Mesenchymal stem cell (in vitro differentiated cells and primary cell): ENCODE measurements at places on chromosomes 6 and 20.

GRCh38 chr6:13308332-13308731 lies 20.0 kb downstream of the TBC1D7 start:
- no peak for DNase-seq

GRCh38 chr20:31544600-31544999 lies 30.4 kb downstream of the HM13 start:
- DNase-seq: no peak

DNA sequence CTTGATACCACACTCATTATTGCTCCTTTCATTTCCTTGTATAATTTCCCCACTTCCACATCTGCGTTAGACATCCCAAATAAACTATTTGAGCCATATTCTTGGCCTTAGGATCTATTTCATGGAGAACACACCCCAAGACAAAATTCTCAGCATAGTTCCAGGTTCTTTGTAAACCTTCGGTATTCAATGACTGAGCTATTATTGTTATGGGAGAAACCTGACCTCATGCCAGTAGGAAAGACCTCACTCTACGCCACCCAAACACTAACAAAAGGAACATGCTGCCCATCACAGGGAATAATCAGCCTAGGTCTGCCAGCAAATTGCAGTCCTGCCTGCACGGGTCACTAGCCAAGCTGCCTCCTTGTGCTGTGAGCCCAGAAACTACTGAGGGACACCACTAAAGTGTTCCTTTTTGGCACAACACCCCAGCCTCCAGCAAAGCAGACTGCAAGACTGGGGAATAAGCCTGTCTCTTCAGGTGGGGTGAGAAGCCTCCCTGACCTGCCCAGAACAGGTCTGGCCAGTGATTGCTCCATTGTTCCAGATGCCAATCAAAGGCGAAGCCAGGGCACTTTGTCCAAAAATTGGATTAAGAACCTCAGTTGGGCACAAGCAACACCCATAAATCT lies 371.8 kb downstream of the MAFB start:
- no peak for DNase-seq

DNA sequence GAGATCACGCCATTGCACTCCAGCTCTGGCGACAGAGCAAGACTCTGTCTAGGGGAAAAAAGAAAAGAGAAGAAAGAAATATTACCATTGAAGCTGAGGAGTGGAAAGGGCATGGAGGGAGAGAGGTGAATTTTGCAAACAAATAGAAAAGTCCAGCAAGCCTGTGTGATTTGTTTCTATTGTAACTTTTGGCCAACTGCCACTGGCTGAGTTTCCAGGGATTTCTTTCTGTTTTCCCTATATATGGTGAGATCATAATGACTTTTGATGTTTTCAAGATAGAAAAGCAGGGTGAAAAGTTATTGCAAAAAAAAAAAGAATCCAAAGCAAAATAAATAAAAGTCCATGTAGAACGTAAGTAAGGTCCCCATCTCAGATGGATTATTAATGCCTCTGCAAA lies 184.2 kb upstream of the RALGAPA2 start:
- no peak for DNase-seq

- DNase-seq: peak; percentile 50
Observed at GRCh38 chr6:77124604-77125003, 338.7 kb downstream of the HTR1B start.

DNA sequence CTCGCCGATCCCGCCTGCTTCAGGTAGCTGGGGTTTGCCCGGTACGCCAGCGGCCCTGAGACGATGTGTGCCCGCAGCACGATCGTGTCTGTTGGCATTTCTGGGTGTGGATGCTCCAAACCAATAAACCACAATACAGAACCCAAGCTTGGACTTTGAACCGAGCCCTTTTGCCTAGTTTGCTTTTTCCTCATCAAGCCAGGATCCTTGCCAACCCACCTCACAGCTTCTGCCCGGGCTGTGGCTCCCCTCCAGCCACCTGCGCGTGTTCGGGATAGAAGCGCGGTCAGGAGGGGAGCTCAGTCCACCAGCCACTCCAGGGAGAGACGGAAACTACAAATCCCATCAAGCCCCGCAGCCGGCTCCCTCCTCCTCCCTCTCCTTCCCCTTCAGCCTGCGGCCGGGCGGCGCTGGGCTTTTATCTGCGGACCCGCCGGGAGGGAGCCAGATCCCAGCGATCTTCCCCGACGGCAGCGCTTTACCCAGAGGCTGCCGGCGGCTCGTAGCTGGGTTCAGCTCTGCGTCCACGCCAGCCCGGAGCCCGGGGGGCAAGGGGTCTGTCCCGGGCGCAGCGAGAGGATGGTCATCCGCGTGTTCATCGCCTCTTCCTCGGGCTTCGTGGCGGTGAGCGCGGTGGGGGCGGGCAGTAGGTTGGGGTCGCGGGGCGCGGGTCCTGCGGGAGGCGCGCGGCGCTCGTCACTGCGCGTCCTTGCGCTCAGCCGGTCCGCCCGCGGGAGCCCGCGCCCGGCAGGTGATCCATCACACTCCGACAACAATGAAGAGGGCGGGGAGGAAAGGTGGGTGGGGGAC lies at the start of gene SH3BGRL2:
SH3BGRL2 (plus strand) TSS at position 447 of the 810 bp plus-strand sequence; CDS start at position 580, 133 bp downstream.
- DNase-seq: peak; percentile 76

GRCh38 chr6:152305672-152306071 lies 331.5 kb downstream of the SYNE1 start:
- peak; percentile 11 for DNase-seq

- DNase-seq: peak; percentile 33
Observed at GRCh38 chr6:123965894-123966293, 162.2 kb downstream of the NKAIN2 start.

DNA sequence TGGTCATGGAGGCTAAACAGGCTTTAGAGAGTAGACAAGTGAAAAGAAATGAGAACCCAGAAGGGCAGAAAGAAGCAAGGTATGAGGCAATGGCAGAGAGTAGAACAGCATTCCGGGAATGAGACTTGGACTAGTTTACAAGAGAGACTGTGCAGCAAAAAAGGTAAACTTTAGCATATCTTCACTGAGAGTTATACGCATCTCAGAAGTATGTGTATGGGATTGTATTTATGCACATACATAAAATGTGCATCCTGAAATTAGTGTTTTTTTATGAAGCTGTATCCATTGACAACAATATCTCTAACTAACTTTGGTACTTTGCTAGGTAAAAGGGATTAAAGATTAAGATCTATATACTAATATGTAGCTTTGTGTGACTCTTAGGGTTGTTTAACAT lies 753.6 kb downstream of the BCKDHB start:
- DNase-seq: no peak

DNA sequence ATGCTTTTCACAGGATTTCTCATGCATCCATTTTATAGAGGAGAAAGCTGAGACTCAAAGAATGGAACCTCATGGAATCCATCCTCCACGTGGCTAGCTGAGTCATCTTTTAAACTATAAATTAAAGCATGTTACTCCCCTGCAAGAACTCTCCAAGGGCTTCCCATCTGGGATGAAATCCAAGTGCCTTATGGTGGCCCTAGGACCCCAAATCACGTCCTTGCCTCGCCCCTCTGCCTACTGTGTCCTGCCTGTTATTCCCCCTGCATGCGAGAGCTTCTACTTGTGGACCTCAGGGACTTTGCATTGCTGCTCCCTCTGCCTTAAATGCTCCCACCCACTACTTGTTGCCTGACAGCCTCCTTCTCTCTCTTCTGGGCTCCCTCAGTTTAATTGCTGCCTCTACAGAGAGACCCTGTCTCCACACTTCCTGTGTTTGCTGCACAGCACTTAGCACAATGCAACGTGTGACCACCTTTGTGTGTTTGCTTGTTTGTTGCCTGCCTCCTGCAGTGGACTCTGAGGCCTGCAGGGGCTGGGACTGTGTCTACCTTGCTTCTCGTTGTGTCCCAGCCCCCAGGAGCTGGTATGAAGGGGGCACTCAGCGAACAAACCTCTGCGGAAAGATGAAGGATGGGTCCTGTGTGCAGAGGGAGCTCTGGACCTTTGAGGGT lies 39.4 kb downstream of the TOX2 start:
- DNase-seq: peak; percentile 63

GRCh38 chr20:58327211-58327610 lies 17.7 kb downstream of the RAB22A start:
- peak; percentile 30 for DNase-seq

DNA sequence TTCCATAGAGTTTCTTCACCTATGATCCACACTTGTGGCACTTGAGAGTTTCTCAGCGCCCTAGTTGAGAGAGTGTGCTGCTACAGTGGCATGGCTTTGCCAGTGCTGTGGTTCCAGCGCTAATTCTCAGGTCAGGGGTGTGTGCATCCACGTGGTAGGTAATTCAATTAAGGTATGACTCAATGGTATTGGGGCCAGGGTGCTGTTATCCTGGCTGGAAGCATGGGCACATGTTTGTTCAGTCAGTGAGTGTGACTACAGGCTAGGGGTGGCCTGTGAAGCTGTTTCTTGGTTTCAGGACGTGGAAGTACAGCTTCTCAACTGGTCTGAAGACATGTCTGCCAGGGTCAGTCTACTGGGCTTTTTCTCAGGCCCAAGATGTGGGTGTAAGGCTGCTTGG lies 3.0 kb upstream of the SEMG2 start:
- DNase-seq: no peak

DNA sequence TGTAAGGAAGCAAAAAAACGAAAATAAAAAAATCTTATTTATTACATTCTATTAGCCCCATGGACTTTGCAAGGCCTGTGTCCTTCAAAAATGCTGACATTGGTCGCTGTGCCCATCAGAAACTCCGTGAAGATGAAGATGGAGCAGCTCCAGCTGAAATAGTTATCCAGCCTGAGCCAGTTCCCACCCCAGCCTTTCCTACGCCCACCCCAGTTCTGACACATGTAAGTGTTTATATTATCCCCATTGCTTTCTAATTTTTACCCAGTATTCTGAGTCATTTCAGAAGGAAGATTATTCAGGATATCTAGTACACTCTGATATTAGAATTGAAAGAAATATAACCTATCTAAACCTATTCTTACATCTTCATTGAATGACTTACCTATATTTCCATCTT lies 217.7 kb downstream of the ARHGAP18 start:
- DNase-seq: no peak

- no peak for DNase-seq
Observed at GRCh38 chr20:44866703-44867335, 18.7 kb upstream of the YWHAB start.

- peak; percentile 74 for DNase-seq
Observed at GRCh38 chr6:40587240-40588069, at the start of gene LRFN2. LRFN2 (minus strand) TSS chr6:40587364.

DNA sequence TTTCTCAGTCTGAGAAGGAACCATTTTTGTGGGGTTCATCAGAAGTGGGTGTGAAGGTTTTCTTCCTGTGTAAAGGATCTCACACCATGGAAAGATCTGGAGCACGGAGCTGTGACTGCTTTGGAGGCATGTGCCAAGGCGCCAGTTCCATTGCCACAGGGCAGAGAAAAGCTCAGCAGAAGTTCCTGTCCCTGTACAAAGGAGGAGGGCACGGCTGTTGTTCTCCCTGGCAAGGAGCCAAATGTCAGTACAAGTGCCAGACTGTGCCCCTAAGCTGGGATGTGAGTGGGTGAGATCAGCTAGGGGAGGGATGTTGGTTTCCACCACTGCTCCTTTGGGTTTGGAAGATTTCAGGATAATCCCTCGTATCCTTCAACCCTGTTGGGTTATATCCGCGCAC lies 117.3 kb downstream of the CRYBG1 start:
- DNase-seq: no peak

DNA sequence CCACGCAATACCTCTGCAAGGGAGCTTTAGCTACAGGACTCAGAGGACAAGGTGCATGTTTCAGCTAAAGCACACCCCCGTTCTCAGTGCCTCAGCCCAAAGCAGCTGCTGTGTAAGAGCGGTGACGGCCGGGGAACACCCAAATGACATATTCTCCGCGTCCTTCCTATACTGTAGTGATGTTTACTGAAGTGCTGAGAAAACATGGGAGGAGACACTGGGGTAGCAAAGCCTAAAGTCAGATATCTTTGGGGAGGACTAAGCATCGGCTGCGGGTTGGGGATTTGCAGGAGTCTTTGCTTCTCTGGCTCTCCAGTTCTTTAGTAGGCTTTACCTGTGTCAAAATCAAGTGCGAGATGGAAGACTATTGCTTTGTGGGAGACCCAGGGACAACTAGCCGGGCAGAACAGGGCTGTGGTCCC lies 1.7 kb downstream of the SLC22A23 start:
- DNase-seq: no peak

- DNase-seq: peak; percentile 74
Observed at GRCh38 chr6:26576929-26577719, 19.6 kb upstream of the ABT1 start.

- DNase-seq: no peak
Observed at GRCh38 chr6:46821458-46821881, 28.3 kb downstream of the MEP1A start.

DNA sequence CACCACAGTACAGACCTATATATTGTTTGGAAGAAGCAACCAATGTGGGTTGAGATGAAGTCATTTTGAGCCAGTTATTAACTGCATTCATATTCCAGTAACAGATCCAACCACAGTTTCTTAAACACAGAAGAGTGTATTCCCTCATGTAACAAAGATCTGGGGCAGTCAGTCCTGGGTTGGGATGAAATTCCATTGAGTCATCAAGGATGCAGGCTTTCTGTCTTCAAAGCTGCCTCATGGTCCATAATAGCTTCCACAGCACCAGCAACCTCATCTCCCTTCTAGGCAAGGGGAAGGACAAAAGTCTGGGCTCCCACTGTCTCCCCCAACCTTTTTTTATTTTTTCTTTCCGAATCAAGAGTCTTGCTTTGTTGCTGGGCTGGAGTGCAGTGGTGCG lies 2.9 kb upstream of the SOD2 start:
- peak; percentile 47 for DNase-seq

DNA sequence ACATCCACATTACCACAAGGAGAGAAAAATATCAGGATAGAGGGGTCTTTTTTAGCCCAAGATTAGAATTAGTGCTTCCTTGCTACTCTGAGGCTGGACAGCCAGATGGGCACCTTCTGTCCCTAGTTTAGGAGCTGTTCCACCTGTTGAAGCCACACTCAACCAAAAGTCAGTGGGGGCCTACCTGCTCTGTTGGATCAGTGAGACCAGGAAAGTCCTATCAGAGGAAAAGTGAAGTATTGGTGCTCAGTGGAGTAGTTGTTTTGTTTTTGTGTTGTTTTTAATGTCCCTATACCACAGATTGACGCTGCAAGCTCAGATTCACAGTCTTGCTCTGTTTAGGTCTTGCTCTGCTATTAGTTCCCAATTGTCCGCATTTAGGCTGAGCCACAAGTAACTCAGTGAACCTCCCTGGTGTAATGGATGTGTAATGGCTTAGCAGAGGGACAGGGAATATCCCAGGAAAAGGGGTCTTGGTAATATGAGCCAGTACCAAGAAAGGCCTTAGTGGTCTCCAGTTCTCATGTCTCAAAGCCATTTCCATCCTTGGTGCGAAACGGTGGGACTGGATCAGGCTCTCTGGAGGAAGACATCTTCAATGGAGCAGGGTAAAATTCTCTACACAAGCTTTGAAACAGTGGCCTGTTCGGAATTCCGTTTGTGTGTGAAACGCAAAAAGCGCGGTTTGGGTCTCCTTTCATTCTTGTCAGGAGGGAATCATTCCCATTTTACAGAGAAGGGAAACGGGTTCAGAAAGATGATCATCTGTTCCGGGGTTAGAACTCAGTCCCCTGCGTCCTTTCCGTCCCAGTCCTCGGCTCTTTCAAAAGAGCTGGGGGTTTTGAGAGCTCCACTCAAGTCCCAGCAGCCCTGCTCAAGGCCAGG lies 631 bp upstream of the PABPC1L start:
- DNase-seq: peak; percentile 18

- DNase-seq: peak; percentile 93
Observed at GRCh38 chr6:72787391-72788031, 165.6 kb downstream of the KCNQ5 start.
